CD4-positive, alpha-beta T cell treated with Interleukin-15 for 4 hours (primary cell): ENCODE measurements at places on chromosomes 2 and 18.

- DNase-seq: no peak
Measured at GRCh38 chr2:221850076-221850475, 278.0 kb upstream of the EPHA4 start.

GRCh38 chr2:219213026-219213415 is 5.7 kb downstream of the ABCB6 start:
- DNase-seq: no peak

DNA sequence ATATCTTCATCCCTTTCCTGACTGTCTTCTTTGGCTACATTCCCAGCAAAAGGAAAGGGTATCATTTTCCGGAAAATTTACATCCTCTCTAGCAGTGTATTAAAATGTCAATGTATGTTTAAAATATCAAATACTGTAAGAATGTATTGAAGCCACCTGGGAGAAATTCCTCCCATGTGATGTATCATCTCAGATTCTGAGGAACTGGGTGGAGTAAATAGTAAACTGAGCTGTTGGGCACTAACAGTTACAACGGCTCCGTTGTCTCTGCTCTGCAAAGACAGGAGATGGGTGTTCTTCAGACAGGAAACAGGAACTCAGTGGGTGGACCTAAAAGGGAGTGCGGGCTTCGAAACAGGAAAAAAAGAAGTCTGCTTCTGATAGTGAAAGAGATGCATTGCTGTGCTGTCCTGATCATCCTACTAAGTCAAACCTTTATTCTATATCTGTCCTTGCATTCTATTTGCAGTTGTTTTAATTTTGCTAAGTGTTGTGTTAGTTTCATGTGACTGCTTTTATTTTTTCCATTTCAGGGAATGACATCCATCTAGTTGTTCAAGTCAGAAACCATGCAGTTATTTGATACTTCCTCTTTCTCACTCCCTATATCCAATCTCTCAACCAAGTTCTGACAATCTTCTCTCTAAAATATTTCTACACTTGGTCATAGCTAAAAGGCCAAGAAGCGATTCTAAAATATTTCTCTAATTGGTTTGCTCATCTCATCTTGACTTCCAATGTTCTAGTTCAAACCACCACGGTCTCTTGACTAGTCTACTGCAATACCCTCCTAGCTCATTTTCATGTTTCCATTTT is 19.4 kb downstream of the DOK1 start:
- DNase-seq: peak; percentile 28

- no peak for DNase-seq
Measured at GRCh38 chr2:166436189-166436588, 57.9 kb downstream of the SCN7A start.
